ENCODE measurements at places on chromosomes 2 and 18.

DNA sequence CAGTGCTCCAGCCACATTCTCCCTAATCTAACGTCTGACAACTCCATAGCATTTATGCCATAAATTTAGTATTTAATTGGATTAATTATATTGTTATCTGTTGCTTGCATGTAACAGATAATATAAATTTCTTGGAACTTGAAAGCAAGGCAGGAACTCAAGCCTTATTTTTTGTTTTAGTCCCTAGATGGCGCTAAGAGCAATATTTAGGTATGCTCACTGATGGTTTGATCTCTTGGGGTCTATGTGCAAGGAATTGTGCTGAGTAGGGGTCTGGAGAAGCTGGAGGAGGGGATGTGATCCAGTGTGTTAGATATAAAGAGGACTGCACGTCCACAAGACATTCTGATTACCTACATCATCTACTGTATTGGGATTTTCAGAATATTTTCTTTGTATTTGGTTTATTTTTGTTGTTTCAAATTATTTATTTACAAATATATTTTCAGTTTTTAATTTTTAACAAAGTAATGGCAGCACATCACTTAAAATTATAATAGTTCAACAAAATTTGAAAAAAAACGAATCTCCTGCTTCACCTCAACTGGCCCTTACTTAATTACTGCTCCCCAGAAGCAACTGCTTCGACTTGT, 32.8 kb downstream of the KATNAL2 start:
- DNase-seq: no peak

DNA sequence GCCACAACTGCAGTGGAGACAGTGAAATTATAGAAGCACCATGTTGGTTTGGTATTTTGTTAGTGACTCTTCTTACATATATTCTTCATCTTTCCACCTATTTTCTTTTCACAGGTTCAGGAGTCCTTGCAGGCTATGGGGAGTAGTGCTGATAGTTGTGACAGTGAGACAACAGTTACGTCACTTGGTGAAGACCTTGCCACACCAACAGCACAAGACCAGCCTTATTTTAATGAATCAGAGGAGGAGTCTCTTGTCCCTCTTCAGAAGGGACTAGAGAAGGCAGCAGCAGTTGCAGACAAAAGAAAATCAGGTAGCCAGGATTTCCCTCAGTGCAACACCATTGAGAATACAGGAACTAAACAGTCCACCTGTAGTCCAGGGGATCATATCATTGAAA, 23.6 kb downstream of the ITPRID2 start:
- DNase-seq: no peak

DNA sequence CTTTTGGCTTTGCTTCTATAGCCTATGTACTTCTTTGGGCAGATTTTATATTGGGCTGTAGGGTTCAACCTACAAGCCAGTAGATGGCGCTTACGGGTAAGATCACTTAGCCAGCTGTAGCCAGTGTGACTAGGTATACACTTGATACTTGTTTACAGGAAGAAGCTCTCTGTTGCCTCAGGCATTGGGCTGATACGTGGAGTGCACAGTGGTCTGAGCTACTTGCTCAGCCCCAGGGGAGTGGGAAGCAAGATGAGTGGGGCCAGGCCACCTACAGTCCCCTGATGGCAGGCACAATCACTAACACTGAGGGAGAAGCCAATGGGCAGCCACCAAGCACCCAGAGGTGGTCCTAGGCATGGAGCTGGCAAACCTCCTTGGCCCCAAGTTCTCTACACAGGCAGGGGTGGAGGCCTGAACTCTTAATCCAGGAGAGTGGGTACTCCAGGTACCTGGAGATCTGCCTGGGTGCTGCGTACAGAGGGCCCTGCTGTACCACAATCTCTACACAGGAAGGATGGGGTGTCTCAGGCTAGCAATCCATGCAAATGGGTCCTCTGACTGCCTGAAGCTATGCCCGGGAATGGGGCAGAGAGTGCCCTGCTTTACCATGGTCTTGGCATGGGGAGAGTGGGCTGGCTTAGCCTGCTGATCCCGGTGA, 122.2 kb downstream of the NCOA1 start:
- DNase-seq: no peak

GRCh38 chr2:149661844-149662243, 74.3 kb upstream of the MMADHC start:
- no peak for DNase-seq

DNA sequence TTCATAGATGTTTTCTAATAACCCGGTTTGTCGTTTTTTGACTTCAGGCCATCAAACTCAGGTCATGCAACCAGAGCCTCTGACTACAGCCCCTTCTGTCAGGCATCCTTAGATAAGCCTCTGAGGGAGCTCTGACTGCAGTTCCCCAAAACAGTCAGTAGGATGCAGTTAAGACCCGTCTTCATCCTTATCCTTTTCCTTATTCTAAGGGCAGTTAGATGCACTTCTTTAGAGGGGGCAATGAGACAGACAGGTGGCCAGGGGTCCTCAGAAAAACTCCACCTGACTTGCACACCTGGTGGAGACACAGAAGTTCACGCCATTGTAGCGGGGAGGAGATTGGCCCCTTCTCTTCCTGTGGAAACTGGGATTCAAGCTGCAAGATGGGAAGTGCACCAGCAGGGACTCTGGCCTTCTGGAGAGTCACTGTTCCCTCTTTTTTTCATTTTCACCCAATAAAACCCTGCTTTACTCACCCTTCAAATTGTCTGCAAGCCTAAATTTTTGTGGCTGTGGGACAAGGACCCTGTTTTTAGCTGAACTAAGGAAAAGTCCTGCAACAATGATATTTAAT, 104.8 kb upstream of the TFPI start:
- DNase-seq: no peak

DNA sequence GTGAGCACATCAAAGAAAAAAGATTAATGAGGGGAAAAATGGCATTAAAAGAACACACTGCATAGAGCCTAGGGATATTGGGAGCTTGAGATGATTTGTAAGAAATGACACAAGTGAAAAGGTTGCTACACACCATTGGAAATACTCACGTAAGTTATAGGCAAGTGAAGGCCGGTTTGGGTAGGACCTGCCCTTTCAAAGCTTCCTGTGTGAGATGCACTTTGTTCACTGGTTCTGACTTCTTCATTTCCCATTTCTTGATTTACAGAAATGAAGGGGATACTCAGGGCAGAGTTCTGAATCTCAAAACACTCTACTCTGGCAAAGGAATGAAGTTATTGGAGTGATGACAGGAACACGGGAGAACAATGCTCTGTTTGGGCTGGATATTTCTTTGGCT, at the start of gene IL18RAP:
TSS of gene IL18RAP (plus strand) at position 251 of the 400 bp plus-strand sequence. CDS start at position 369, 118 bp downstream.
- DNase-seq: no peak

GRCh38 chr2:2796207-2796606, 465.1 kb upstream of the MYT1L start:
- DNase-seq: no peak

- DNase-seq: no peak
Measured at GRCh38 chr18:12005538-12006487, 24.5 kb downstream of the IMPA2 start.

DNA sequence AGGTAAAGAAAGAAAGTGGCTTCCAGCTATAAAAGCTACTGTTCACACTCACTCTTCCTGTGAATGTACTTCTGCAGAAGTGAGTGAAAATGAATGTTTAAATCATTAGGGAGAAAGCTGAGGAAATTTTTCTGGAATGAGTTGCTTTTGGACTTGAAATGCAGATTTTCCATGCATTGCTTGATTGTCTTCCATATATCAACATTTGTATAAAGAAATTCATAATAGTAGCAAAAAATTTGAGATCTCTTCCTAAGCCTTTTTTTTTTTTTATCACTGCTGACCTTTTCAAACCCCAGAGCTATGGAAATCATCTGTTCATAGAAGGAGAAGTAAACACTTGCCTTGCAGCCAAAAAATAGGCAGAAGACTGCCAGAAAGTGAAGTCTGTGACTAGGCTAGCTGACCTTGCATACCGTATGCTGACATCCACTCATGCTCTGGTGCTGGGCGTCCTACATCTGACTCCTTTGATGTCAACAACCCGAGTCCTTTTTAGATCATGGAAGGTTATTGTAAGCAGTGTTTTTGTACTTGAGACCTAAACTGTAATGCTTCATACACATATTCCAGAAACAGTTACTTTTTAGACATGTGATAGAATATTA, 154.5 kb upstream of the RASGRP3 start:
- peak; percentile 25 for DNase-seq

DNA sequence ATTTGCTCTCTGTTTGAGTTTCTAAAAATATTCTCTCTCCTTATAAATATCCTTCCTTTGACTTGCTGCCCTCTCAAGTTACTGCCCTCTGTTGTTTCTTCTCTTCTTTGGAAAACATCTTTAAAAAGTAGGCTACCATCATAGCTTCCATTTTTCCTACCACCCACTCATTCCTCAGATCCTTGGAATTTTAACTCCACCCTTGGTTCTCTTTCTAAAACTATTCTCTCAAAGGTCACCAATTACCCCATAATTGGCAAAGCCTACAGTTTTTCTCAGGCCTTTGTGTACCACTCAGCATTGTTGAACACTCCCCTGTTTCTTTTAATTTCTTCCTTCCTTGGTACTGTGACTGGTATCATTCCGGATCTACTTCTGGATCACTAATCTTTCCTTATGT, 43.0 kb upstream of the ITGAV start:
- DNase-seq: no peak

GRCh38 chr2:136486115-136486514, 279.2 kb upstream of the THSD7B start:
- no peak for DNase-seq

DNA sequence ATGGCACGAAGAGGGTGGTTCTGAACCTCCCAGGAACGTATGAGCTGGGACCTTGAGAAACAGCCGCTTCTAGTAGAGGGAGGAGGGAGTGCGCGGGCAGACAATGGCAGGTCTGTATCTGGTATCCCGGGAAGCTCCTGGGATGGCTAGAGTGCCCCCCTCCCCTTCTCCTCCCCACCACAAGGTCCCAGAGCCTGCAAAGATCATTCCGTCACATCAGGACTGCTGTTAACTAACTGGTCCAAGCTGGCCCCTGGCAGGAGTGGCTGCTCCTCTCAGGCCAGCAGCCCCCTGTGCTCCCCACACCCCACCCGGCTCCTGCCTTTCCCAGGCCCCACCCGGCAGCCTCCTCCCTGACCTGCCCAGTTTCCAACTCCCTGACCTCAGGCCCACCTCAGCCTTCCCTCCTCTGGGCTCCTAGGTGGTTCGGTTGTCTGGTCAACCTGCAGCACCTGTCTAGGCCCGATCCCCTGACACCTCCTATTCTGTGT, 75.0 kb downstream of the TPO start:
- DNase-seq: no peak

- DNase-seq: no peak
Measured at GRCh38 chr18:74163019-74163660, 14.8 kb downstream of the TIMM21 start.

- no peak for DNase-seq
Measured at GRCh38 chr2:237035781-237036475, 49.8 kb upstream of the COPS8 start.

DNA sequence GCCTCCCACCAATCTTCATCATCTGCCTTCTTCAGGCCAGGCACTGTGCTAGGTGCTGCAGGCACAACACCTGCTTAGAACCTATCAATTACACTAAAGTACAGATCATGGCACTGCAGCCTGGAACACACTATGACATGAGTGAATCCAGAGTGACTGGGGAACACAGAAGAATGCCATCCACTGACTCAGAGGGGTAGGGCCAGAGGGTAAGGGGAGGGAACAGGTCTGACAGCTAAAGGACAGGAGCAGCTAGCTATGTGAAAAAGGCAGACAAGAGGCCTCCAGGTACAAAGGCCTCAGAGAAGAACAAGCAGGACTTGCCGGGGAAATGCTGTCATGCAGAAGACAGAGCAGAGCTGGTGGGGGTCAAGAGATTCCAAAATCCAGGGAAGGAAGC, 53.3 kb upstream of the ACAA2 start:
- DNase-seq: no peak

DNA sequence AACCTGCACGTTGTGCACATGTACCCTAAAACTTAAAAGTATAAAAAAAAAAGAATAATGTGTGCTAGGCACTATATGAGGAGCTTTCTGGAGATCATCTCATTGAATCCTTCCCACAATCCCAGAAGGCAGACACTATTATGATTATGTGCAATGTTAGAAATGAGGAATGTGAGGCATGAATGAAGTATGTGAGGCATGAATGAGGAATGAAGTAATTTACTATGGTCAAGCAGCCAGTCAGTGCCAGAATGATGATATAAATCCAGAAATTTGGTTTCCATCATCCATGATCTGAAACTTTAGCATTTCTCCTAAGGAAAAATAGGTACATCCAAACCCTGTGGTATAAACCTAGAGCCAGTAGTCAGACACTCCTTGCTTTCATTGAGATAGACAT, 42.0 kb downstream of the CCDC148 start:
- no peak for DNase-seq

GRCh38 chr2:27583390-27583915, 611 bp downstream of the ZNF512 start:
- DNase-seq: no peak

GRCh38 chr2:27306573-27307286, 1.5 kb downstream of the UCN start:
- no peak for DNase-seq

- no peak for DNase-seq
Measured at GRCh38 chr2:230924470-230925341, at the start of gene GPR55. Gene GPR55 (minus strand): TSS chr2:230925242. CDS start chr2:230910962, 14,280 bp downstream.

DNA sequence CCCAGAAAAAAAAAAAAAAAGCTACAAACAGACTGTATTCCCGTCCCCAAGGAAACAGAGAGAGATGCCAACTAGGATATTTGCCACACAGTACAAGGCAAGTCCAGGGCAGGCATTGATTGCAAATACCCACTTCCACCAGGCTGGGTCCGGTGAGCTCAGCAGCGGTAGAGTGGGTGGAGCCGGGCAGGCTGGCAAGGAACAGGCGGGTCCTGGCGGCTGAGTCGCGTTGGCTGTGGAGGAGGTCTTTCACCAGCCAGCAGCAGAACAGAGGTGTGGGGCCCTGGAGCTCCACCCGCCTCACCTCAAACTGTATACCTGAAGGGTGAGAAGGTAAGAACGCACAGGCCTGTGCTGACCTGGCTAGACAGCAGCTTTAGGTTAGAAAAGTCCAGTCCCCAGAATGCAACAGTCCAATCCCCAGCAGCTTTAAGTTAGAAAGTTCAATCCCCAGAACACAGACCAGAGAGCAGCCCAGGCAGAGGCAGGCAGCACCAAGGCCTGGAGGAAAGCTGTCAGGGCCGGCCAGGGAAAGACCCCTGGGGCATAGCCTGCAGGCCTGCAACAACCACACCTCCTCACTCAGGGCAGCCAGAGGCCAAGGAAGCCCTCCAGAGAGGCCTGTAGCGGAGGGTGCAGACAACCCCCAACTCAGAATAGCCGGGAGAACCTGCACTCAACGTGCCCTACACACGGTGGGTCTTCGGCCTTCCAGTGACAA, 21.9 kb upstream of the MTERF4 start:
- DNase-seq: no peak

- no peak for DNase-seq
Measured at GRCh38 chr2:42909966-42910365, 117.6 kb upstream of the HAAO start.

GRCh38 chr2:29326926-29327325, 211.7 kb downstream of the CLIP4 start:
- no peak for DNase-seq

All from right lung (tissue), 10 donors.